ENCODE measurements at places on chromosomes 1 and 21.

GRCh38 chr21:19049567-19049966 lies 646.0 kb upstream of the TMPRSS15 start:
- no peak for DNase-seq

DNA sequence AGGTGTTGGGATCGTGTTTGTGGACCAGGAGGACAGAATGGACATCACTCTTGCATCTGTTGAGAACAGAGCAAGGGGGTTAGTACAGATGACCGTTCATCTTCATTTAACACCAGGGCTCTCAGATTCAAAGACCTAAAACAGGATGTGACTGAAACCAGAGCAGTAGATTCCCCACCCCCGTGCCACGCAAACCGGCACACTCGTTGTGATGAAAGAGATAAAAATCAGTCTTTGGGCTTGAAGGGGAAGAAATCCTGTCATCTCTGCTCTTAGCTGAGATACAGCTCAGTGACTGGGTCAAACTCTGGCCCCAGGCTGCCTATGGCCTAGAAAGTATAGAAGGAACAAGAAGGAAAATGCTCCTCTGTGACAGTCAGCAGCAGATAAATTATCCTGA lies 146.2 kb upstream of the KRTAP19-8 start:
- DNase-seq = peak; percentile 63

DNA sequence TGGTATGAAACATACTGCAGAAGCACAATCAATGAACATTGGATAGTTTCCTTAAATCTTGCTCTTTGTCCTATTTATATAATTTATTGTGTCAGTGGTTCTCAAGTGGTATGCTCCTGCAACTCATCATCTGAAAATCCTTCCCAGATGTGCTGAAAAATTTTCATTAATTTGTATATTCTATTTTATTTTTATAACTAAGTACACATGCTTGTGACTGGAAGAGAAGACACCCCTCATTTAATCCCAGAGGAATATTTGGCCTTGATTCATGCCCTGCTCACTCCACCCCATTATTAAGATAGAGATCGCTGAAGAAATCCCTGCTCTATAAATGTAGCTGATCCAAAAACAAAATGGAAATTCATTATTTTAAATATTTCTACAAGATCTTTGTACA lies 870.5 kb upstream of the CXADR start:
- DNase-seq = no peak

- DNase-seq = no peak
Measured at GRCh38 chr1:42322577-42322976, 12.5 kb downstream of the FOXJ3 start.

- DNase-seq = no peak
Measured at GRCh38 chr1:84271441-84272151, 29.9 kb upstream of the SAMD13 start.

DNA sequence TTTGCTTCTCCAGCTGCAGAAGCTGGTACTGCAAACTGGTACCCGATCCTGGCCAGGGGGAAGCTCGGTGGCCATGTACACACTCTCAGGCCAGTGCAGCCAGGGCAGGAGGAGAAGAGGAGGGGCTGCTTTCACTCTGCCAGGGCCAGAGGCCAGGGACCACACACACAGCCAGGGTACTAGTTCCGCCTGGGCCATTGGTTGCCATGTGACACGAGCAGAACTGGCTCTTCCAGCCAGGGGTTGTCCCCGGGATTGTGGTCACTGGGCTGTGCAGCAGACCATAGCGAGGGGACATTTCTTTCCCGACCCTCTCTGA lies 3.7 kb upstream of the SHISAL2A start:
- DNase-seq = no peak

GRCh38 chr1:109796484-109797302 lies 33.0 kb upstream of the EPS8L3 start:
- DNase-seq = no peak

GRCh38 chr1:42923367-42924081 lies 35.1 kb downstream of the SLC2A1 start:
- no peak for DNase-seq

DNA sequence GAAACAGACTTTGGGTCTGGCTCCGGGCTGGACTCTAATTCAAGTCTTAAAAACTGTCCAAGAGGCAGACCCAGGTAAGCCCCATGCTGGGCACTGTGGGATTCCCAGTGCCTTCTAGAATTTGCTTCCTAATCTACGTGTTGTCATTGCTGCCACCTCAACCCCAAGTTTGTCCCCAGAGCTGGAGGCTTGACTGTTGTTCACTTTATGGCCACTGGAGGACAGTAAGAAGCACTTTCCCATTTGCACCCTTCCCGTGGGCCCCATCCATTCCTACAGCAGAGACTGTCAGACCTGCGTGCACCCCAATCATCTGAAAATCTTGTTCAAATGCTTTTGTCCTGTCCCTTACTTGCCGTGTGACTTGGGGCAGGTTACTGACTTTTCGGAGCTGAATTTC lies 29.4 kb upstream of the VASH2 start:
- DNase-seq = no peak

GRCh38 chr1:212267017-212267416 lies 18.2 kb upstream of the PPP2R5A start:
- DNase-seq = no peak

DNA sequence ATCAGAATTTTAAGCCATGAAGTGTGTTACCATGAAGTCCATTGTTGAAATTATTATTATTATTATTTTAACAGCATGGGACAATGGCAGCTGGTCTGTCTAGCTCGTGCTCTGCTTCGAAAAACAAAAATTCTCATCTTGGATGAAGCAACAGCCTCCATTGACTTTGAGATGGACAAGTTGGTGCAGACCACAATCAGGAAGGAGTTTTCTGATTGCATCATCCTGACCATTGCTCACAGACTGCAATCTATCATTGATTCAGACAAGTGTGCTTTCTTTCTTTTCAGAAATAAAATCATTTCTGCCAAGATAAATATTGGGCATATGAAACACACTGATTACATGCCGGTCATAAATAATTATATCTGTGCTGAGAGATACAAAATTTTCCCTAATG lies 21.0 kb downstream of the HSPA13 start:
- no peak for DNase-seq

GRCh38 chr1:204685236-204686006 lies at the start of gene LRRN2:
Gene LRRN2, minus strand, starts transcription at chr1:204685738. Its CDS starts 65,746 bp downstream, at chr1:204619992.
- DNase-seq = no peak

- DNase-seq = no peak
Measured at GRCh38 chr1:3271866-3272265, 182.6 kb upstream of the ARHGEF16 start.

DNA sequence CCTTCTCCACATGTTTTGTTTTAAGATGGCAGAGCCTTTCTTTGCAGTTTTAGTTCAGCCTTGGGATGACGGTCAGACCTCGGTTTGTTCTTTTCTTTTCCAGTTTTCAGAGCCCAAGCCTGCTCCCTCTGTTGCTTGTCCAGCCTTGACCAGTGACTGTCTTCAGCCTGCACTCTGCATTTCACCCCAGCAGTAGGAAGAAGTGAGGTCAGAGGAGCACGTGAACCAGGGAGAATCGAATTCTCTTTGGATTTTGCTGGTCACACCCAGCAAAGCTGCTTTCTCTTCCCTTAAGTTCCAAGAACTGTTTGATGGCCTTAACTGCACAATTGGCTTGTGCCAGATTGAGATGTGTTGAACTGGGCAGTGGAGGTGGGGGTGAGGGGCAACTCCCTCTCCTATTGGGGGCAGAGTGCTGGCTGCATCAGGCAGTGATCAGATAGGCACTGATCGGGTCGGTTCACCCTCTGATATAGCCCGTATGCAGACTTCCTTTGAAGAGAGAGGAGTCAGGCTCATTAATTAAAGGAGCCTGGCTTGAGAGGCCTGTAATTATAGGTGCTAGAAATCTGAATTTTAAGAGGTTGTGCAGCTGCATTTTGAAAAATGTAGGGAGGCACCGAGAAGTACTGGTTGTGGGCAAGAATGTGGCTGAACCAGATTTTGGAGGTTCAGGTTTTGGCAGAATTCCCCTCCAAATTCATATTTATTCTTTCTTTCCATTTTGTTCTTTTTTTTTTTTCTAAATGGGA lies 42.4 kb downstream of the PEX14 start:
- no peak for DNase-seq

- no peak for DNase-seq
Measured at GRCh38 chr1:63624911-63625310, 31.7 kb downstream of the PGM1 start.

DNA sequence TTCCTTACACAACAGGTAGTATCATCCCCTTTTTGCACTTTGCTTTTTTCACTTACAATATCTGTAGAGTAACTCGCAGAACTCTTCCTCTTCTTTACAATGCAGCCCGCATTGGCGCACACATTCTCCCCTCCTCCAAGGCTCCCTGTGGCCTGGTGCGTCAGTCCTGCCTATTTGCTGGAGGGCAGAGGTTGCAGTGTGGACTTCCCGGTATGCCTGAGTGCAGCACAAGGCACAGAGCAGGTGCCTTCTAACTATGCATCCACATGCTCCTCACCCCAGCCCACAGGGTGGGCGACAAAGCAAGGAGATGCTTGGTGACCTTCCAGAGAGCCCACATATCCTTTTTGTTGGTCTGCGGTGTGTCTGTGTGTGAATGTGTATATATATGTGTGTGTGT lies 53.3 kb downstream of the ARHGEF11 start:
- no peak for DNase-seq

DNA sequence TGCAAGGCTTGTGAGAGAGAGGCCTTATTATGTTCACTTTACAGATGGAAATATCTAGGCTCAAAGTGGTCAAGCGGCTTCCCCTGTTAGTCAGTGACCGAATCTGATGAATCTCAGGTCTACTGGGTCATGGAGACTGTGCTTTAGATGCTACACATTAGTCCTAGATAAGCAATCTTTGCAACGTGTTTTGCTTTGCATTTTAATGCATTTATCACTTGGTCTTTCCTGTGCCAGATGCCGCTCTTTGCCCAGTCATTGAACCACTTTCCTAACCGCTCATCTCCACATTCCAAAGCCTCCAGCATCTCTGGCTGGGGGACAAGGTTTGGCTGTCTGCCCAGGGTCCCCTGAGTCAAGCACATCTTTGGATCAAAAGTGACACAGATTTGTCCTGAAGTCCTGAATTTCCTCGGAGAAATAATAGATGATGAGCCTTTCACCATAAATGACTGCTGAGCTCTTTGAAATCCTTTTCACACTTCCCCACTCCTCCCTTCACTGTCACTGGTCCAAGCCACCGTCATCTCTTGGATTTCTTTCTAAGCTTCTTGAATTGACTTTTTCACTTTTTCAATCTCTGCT lies 96.0 kb upstream of the USP24 start:
- DNase-seq = no peak

DNA sequence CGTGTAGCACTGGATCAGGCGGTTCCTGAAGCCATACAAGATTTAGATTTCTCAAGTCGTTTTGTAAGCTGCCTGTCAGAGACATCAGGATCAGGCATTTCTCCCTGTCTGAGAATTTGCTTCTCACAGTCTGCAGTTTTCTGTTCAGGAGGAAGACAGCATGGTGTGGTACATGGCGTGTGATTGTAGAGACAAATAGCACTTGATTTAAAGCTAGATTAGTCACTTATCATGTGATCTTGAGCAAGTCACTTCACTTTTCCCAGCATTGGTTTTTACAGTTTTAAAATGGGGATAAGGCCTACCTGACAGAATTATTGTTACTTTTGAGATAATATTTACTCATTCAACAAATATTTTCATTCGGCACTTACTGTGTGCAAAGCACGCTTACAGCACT lies 63.3 kb downstream of the AK4 start:
- DNase-seq = no peak

DNA sequence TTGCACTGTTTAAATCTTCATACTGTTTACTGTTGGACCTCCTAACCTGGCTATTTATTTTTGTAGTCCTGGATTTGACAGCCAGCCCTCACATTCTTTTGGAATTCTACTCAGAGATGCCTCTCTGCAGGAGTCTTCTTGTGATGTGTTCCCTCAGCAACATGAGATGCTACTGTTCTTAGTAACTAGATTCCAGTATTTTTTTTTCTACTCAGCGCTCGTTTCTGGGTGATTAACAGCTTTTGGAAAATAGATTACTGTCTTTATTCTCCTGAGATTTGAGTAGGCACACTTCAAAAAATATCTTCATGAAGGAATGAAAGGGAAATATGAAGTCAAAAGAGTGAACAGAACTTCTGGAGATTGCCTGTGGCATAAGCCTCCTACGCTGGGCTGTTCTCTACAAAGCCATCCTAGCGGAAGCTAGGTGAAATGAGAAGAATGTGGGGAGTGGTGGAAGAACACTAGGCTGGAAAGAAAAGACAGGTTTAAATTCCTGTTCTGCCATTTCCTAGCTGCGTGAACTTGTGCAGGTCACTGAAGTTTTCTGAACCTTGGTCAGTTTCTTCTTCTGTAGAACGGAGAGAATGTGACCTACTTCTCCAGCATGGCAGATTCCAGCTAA lies 75.9 kb downstream of the LRRC8C start:
- no peak for DNase-seq

DNA sequence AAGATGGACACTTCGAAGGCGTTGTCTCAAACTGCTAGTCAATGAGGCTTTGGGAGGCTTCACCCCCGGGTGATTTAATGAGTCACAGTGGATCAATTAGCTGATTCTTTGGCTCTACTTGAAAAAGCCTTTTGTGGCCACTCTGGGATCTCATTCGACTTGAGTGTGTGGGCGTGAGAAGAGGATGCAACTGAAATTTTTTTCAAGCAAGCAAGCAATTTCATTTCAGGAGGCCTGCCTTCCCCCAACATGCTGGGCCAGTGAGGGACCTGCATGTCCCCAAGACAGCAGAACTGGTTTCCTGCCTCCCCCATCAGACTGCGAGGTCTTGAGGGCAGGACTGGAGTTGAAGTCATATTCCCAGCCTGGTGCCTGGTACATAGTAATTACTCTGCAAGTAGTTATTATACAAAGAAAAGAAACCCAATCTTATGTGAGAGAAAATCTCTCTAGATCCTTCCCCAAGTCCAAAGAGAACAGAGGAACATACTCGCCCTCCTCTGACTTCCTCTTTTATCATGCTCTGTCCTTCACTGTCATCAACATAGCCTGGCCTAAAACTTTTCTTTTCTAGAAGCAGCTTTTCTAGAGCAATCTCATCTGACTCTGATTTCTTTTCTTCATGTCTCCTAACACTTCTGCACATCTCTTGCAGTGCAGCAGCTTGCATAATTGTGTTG lies 22.7 kb downstream of the SYT6 start:
- DNase-seq = no peak

All from activated CD8-positive, alpha-beta memory T cell treated with anti-CD3 and anti-CD28 coated beads for 4 hours (primary cell).